ENCODE measurements at places on chromosomes 12 and 14.

- no peak for DNase-seq
These were observed 2.0 kb upstream of the NECAP1 start for GRCh38 chr12:8080120-8080519.

GRCh38 chr14:63727231-63727735, 582 bp downstream of the SGPP1 start:
- DNase-seq: no peak

GRCh38 chr12:102883204-102883799, 33.7 kb downstream of the PAH start:
- DNase-seq: no peak

GRCh38 chr14:99774556-99775307, 18.5 kb upstream of the EML1 start:
- no peak for DNase-seq

DNA sequence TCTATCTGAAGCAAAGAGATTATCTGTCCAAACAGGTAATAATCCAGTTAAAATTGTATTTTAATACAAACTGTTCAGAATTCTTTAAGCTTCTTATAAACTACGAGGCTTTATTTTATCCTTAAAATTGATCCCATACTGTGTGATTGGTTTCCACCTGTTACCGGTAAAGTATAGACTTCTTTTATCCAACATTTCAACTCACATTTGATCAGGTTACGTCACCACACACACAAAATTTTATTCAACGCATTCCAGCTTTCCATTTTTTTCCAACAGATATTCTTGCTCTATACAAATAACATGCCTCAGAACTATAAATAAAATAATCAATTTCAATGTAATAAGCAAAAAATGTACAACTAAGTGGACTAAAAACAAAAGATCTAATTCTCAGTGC, 4.5 kb downstream of the NOVA1 start:
- no peak for DNase-seq

DNA sequence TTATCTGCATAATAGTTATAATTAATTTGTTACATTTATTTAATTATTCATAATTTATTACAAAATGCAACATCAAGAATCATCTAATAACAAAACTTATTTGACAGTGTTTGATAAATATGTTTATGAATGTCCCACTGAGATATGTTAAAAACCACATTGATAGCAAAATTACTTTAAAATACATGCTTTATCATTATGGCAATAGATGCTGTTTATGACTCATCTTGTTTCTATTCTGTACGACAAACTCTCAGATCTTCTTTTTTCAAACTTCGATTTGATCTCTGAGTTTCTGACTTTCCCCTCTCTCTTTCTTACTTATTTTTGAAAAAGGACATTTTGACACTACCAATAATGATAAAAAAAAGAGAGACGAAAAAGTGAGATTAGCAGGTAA, 56.8 kb upstream of the LRRK2 start:
- DNase-seq: no peak

DNA sequence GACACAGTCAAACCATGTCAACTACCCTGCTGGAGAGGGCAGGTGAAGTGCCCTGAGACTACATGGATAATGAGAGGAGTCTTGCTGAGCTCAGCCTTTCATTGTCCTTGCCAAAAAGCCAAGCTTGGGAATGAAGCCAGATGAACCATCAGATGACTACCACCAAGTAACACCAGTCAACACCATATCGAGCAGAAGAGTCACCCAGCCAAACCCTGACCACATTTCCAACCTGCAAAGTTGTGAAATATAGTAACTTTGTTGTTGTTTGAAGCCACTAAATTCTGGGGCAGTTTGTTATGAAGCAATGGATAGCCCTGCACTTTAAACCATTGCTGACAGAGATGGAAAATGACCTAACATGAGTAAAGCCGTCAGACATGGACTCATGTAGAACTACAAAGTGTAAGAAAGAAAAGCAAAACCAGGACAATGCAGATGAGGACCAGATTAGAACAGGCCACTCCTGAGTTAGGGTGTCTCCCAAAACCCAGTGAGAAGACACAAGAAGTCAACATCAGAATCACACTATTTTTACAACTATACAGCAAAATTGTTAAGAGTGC, 12.5 kb upstream of the CRADD start:
- no peak for DNase-seq

GRCh38 chr12:106197906-106198623, 49.8 kb downstream of the CKAP4 start:
- no peak for DNase-seq

GRCh38 chr12:119024356-119024755, 43.0 kb downstream of the SRRM4 start:
- no peak for DNase-seq

GRCh38 chr14:100824091-100824551, 1.8 kb upstream of the MEG3 start:
- DNase-seq: no peak

- DNase-seq: no peak
These were observed 279.6 kb upstream of the TMEM132C start for GRCh38 chr12:127987199-127987901.

DNA sequence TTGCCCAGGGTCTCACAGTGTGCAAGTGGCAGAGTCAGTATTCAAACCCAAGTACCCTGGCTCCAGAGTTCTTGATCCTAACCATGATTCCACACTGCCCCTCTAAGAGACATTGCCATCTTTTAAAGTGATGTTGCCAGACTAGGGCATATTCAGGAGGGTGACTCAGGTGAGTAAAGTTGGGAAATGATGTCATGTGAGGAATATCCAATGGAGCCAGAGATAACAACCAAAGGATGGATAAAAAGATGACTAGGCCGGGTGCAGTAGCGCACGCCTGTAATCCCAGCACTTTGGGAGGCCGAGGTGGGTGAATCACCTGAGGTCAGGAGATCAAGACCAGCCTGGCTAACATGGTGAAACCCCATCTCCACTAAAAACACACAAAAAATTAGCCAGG, 85.6 kb downstream of the SMOC1 start:
- DNase-seq: no peak

DNA sequence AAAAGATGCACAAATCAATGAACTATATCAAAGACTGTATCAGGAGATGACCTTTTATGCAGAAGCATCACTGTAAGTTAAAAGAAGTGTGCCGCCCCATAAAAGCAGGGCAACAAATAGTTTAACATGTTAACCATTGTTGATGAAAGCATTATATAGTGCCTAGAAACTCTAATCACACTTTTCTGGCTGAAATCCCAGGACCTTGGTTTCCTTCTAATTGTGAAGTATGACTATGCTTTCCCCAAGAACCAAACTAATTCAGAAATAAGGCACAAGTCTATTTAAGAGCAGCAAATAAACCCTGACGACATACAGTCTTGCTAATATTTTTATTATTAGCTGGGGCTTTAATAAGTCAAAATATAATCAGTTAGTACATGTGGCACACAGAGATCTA, 21.7 kb downstream of the RACGAP1 start:
- DNase-seq: no peak

Data from activated CD4-positive, alpha-beta T cell treated with anti-CD3 and anti-CD28 coated beads for 1 hour (primary cell).